ENCODE measurements at places on chromosomes 1 and 21.

- no peak for DNase-seq
Observed at GRCh38 chr1:15028102-15028501, 125.4 kb upstream of the TMEM51 start.

- DNase-seq, result no peak
Observed at GRCh38 chr1:18907021-18907916, 4.9 kb upstream of the ALDH4A1 start.

GRCh38 chr1:98384461-98385141 lies 276.9 kb upstream of the SNX7 start:
- DNase-seq, result no peak

GRCh38 chr1:43171312-43171875 lies 696 bp downstream of the EBNA1BP2 start:
- no peak for DNase-seq

GRCh38 chr21:44897326-44898010 lies 23.2 kb downstream of the ITGB2 start:
- no peak for DNase-seq

GRCh38 chr1:208369045-208369444 lies 124.9 kb upstream of the PLXNA2 start:
- DNase-seq, result no peak
